ENCODE measurements at places on chromosomes 7 and 10.

GRCh38 chr7:158190756-158191155 is 396.9 kb downstream of the PTPRN2 start:
- no peak for DNase-seq

DNA sequence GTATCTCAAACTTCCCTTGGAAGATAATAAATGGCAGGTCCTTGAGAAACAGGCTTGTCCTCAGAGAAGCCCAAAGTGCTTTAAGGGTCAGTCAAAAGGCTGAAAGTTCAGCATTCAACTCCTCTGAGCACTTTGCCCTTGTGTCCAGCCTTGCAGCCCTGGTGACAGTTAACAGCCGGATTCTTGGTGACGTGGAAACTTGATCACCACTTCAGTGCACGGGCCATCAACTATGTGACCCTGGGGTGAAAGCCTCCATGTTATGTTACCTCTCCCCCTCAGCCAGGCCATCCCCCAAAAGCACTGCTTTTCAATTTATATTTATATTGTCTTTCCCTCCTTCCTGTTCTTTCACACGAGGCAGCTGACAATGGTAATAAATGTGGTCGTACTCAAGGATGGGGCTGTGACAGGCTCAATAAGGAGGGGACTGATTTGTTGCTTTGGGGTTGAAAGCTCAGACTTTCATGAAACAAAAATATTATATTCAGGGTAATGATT is 164.0 kb upstream of the NRP1 start:
- no peak for DNase-seq

GRCh38 chr7:95493247-95493646 is 7.5 kb downstream of the ASB4 start:
- DNase-seq, result no peak

DNA sequence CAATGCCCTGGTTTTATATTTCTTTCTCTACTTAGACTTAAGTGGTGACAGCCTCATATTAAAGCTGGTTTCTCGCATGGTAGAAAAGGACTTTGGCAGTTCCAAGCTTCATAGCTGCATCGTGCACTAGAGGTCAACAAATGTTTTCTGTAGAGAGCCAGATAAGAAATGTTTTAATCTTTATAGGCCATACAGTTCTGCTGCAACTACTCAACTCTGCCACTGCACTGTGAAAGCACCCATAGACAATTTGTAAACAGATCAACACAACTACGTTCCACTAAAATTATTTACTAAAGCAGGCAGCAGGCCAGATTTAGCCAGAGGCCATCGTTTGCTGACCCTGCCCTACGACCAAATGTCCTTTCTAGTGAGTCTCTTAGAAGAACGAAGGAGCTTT is 36.7 kb downstream of the CSGALNACT2 start:
- DNase-seq, result no peak

GRCh38 chr7:117008886-117009531 is 55.7 kb downstream of the ST7 start:
- no peak for DNase-seq

- DNase-seq, result no peak
Measured at GRCh38 chr10:63481815-63482421, 16.1 kb upstream of the JMJD1C start.
